Inflammatory macrophage treated with lipopolysaccharide for 1 hour (primary cell): ENCODE measurements at places on chromosomes 3 and 15.

DNA sequence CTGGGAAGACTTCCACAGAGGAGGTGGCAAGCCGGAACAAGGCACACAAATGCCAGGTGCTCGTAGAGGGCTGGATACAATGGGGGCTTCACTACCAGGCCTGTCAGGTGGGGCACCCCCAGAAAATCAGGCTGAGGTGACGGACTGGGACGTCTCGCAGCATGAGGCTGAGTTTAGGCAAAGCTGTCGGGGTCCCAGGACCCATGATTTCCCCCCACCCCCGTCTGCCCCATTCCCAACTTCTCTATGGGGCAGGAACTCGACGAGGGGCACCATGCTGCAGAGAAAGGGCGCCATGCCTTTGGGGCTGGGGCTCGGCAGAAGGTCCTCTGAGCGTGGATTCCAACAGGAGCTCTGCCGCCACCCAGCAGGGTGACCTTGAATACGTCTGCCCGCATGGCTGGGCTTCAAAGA, 65.7 kb upstream of the HES1 start:
- DNase-seq, result no peak

DNA sequence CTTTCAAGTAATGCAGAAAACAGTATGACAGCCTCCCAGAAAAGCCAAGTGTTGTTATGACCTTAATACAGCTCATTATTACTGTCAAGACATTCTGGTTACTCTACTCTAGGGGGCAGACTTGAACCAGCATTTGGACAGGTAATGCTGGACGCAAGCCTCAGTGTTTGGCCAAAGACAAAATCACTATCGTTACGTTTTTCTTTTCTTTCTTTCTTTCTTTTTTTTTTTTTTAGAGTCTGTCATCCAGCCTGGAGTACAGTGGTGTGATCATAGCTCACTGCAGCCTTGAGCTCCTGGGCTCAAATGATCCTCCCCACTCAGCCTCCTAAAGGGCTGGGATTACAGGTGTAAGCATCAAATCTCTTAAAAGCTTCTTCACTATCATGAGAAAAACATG, 29.4 kb upstream of the TMEM45A start:
- DNase-seq, result peak; percentile 25

DNA sequence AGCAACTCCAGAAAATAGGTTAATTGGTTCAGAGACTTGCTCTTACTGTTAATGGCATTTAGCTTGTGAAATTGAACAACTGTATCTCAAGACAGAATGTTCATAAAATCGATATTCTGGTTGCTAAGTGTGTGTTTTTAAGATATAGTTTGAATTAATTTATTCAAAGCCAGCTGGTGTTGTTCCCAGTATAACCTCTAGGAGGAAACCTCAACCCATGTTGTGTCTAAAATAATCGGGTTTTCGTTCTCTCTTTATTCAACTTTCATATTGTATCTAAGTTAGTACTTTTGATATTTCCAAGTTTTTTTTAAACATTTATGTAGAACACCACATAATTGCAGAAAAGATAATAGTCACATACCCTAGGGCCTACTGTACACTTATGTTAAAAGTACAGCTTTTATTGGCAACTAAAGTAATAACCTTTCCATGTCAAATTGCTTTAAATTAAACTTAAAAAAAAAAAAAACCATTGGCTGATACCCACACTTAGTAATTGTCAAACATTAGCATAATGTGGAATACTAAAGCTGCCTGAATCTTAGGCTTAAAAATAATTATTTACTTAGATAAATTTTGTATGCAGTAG, 90.9 kb downstream of the SAMMSON start:
- peak; percentile 59 for DNase-seq

DNA sequence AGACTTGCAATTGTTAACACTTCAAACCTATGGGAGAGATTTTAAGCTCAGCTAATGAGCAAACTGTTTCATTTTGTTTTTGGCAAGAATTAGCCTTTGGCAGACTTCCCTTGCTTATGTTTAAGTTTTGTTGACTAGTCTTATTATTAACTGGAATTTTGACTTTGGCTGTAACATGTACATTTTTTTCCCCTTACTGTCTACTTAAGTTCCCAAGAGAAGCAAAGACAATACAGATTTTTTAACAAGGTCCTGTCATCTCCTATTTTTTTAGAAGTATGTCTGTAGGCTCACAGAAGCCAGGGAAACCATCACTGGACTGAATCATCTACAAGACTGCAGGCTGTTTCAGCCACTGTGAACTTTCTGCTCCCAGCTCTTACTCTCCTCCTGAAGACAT, 74.3 kb downstream of the DGKG start:
- no peak for DNase-seq

DNA sequence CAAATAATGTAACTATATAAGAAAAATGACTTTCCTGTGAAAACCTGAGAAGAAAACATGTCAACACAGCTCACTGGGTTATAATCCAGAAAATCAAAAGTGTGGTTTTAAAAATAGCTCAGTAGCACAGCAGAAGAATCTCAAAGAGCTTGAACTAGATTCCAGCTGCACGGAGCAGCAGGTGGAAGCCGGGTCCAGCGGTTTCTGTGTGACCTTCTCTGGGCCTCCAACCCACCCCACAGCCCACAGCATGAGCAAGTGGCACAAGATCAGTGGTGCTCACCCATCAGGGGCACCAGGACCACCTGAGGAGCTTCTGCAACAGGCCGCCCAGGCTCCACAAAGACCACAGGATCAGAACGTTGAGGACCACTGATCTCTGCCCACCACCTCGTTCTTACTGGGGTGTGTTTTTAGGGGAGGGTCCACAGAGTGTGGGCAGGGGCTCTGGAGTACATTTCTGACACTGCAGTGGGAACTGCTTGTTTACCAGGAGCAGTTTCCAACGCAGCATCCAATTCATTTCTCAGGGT, 23.2 kb downstream of the SLC41A3 start:
- DNase-seq, result no peak

- no peak for DNase-seq
Measured at GRCh38 chr3:194306771-194307640, 44.1 kb downstream of the CPN2 start.

GRCh38 chr15:80929689-80930088, 59.9 kb downstream of the MESD start:
- DNase-seq, result no peak

DNA sequence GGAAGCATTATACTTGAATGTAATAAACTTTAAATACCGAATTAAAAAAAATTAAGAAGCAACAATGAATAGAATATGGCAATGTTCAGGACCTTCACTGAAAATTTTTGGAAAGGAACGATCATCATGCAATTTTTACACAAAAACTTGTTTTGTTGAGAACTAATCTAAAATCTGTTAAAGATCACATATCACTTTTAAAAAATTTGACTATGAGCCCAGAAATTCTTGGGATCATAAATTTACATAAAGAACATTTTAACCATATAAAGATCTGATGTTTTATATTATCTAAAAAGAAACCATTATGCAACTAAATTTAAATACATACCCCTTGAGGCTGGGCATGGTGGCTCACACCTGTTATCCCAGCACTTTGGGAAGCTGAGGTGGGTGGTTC, 76.2 kb upstream of the MELTF start:
- DNase-seq, result no peak

DNA sequence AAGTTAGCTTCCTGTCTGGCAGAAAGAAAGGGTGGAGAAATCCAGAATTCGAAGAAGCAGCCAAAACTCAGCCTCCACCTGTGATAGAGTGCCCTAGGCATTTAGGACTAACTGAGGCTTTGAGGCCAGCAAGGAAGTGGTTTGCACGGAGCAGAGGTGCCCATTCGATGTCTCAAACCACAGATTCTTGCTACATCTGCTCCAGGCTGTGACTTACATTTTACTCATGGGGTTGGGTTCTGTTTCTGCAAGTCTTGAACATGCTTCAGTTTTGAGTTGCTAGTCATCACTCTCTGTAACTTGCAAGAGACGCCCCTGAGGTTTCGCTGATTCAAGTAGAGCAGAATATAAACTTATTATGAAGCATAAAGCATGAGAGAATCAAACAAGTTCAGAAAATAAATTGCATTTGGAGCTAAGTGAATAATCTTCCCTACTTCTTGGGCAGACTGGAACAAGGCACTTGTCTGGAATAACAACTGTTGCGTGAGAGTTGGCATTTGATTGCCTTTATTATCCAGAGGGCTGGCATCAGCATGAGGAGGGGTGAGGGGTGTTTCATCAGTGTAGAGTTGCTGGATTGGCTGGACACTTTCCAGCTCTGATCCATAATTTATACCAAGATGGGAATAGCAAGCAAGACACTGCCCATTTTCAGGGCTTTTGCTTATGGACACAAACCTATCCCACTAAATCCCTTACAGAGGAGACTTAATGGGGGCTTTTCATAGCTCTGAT, 256.5 kb downstream of the AGBL1 start:
- DNase-seq, result no peak

DNA sequence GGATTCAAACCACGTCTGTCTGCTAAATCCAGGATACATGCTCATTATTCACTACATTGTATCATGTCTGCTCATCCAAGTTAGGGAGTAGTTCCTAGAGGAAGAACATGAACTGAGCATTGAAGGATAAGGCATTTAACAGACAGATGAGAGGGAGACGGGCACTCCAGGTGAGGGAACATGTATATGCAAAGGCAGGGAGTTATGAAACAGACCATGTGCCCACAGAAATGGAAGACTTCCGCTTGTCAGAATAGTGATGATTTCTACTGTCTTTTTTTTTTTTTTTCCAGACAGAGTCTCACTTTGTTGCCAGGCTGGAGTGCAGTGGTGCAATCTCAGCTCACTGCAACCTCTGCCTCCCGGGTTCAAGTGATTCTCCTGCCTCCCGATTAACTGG, 5.0 kb upstream of the NDUFAF1 start:
- no peak for DNase-seq

GRCh38 chr3:108998436-108998835, 44.8 kb upstream of the GUCA1C start:
- DNase-seq, result no peak

- no peak for DNase-seq
Measured at GRCh38 chr15:50415752-50416404, 8.3 kb upstream of the USP8 start.

- no peak for DNase-seq
Measured at GRCh38 chr3:130507746-130508145, 9.2 kb upstream of the COL6A6 start.

DNA sequence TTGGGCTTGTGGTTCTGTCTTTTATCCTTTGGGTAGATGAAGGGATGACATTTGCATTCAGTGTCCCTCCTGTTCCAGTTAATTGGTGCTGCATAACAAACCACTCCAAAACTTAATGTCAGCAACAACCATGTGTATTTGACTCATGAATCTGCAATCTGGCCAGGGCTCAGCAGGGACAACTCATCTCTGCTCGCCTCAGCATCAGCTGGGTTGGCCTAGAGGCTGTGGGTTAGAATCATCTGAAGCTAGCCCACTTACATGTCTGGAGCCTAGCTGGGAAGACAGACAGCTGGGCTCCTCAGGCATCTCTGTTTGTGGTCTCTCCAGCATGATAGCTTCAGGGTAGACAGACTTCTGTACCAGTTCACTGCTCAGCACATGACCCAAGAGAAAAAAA, 92.0 kb downstream of the TMEM108 start:
- no peak for DNase-seq

DNA sequence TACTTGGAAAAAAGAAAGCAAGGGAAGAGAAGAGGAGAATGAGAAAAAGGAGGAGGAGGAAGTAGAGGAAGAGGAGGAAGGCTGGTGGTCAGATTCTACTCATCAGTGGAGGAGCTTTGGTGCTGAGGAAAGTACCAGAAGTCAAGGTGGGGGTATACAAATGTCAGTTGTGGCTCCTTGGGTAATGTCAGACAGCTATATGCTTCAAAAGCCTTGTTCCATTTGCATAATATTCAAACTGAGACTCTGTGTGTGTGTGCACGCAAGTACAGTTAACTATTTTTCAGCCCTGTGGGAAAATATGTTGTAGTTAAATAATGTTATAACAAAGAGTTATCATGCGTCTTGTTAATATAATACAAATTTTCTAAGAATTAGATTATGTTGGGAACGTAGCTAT, 609.7 kb downstream of the PDCD6IP start:
- no peak for DNase-seq

GRCh38 chr3:45921158-45922038, 21.9 kb upstream of the CXCR6 start:
- DNase-seq, result no peak

DNA sequence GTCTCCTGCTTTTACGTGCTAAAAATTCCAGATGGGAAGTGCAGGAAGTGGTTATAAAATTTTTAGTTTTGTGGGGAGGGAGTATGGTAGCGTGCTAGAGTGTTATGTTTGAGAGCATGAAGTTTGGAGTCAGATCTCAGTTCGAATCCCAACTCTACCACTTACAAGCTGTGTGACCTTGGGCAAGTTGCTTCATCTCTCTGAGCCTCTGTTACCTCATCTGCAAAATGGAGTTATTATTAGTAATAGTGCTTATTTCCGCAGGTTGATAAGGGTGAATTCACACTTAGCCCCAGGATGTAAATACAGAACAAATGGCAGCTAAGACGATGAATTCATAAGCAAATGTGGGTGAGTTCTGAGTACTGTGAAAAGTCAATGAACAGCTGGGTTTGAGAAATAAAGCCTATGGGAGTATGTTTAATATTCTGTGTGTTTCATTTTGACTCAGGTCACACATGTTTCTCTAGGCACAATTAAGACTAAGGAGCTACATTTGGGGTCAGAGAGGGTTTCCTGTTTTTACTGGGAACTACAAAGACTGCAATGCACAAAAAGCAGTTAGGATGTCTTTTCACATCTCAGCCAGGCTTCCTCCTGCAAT, 73.1 kb upstream of the FEZF2 start:
- no peak for DNase-seq

- DNase-seq, result no peak
Measured at GRCh38 chr15:66359740-66360139, 3.3 kb upstream of the TIPIN start.

DNA sequence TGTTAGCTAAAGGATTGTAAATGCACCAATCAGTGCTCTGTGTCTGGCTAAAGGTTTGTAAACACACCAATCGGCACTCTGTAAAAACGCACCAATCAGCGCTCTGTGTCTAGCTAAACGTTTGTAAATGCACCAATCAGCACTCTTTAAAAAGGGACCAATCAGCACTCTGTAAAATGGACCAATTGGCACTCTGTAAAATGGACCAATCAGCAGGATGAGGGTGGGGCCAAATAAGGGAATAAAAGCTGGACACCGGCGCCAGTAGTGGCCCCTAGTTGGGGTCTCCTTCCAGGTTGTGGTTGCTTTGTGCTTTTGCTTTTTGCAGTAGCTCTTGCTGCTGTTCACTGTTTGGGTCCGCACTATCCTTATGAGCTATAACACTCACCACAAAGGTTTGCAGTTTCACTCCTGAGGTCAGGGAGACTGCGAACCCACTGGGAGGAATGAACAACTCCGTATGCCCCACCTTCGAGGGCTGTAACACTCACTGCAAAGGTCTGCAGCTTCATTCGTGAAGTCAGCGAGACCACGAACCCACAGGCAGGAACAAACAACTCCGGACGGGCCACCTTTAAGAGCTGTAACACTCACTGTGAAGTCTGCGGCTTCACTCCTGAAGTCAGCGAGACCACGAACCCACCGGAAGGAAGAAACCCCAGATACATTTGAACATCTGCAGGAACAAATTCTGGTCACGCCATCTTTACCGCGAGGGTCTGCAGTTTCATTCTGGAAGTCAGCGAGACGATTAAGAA, 1.1 kb upstream of the SUCLG2 start:
- peak; percentile 23 for DNase-seq
